ENCODE measurements at places on chromosomes 7 and 10.

GRCh38 chr10:78975926-78976325 lies 92.8 kb upstream of the ZMIZ1 start:
- DNase-seq: no peak

GRCh38 chr7:49523870-49524269 lies 249.6 kb upstream of the VWC2 start:
- DNase-seq: no peak

GRCh38 chr10:48279081-48279751 lies 4.7 kb upstream of the FRMPD2 start:
- DNase-seq: no peak

DNA sequence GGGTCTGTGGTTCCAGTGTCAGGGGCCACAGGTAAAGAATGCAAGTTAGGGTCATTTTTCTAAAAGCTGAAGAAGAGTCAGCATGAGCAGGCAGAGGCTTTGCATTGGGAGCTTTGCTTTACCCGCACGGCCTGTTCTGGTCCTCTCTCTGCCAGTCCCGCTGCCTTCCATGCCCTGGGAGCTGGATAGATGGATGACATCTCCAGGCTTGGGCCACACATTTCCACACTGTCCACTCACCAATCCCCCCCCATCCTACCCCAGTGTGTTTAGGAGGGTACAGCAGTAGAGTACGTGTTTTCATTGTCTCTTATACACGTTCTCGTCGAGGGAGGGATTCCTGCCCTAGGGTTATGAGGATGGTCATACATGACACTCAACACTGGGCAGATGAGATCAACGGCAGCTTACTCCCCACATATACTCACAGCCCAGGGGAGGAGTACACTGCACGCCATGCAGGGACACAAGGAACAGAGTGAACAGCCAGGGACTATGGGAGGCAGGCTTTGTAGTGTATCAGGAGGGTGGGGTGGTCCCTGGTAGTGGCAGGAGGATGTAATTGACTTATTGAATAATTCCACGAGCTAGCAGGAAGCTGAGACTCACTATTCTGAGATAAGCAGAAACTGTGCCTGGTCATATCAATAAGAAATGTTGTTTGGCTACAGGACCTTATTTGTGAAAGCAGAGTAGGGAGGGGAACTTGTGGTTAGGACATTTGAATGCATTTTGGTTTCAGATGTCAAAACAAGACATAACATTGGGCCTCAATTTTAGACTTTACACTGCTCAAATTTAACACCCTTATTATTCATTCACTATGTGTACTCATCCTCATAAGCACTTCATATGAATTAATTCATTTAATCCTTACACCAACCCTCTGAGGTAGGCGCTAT lies 36.6 kb downstream of the PLPP4 start:
- DNase-seq: no peak

DNA sequence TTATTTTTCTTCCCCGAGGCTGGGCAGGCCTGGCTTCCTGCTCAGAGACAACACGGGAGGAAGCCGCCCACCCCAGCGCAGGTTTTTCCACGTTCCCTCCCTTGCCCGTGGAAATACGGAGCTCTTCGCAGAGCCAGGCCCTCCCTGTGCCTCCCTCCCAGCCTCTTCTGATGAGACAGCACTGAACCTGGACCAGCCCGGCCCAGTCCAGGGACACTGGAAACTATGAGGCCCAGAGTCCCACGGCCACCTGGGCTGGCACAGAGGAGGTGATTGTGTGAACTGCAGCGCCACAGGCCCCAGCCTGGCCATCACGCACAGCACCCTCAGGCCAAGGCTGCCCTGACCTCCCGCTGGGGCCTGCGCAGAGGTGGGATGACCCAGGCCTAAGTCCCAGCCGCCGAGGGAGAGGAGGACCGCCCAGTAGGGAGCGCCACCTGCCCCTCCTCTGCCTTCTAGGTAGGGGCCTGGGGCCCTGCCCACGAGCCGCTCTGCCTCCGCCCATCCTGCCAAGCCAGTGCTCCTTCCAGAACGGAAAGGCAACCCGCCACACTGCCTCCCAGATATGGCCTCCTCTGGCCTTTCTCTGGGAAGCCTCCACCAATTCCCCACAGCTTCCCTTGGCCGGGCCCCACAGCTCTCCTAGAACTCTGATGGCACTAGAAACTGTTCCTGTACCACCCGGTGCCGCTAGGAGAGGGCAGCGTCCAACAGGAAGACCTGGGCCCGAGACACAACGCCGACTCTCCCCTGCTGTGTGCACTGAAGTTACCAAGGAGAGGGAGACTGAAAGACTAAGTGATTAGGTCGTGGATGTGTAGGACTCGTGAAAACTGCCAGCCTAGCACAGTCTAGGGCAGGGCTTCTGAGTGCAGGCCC lies 57.2 kb downstream of the PROSER2 start:
- DNase-seq: no peak

DNA sequence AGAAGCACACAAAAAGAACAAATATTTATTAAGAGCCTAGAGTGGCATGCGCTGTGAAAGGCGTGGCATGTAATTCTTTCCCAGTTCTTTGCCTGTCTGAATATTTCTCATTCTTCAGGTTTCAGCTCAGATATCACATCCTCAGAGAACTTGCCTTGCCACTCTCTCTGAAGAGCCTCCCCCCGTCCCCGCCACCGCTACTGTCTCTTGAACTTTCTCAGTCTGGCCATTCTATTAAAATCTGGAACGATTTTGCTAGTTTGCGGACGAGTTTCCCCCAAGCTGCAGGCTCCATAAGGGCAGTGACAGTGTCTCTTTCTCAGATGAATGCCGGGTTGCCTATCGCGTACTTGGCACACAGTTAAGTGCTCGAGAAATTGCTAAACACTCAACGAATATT lies 787 bp upstream of the PLEKHA1 start:
- DNase-seq: no peak

DNA sequence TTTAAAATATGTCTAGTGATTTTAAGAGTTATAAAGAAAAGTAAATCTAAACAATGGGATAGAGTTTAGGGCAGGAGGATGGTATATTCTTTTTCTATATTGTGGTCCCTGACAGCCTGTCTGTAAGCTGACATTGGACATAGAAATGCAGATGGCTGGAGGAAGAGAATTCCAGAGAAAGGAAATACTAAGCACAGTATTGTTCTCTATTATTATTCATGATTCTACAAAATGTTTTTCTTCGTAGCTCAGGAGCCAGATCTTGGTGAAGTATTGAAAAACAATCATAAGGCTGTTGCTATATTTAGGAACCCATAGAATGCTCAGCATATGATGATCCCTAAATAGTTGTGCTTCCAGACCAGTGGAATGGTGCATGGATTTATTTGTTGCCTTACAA lies 117.0 kb upstream of the FAM3C start:
- DNase-seq: no peak

DNA sequence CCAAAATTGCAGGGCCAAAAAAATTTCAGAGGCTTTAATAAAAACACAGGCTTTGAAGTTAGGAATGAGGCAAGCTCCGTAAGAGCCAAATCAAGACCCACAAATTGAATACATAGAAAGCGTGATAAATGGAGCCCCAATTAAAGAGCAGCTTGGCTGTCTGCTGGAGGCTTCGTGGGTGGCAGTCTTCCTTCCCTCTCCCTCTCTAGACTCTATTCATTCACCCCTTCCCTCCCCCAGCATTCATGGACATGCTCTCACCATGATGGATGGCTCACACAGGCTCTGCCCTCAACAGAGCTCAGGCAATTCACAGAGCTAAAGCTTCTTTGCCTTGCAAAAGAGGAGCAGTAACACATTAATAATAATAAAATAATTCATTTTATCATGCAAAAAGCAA lies 214.1 kb downstream of the HERPUD2 start:
- no peak for DNase-seq

DNA sequence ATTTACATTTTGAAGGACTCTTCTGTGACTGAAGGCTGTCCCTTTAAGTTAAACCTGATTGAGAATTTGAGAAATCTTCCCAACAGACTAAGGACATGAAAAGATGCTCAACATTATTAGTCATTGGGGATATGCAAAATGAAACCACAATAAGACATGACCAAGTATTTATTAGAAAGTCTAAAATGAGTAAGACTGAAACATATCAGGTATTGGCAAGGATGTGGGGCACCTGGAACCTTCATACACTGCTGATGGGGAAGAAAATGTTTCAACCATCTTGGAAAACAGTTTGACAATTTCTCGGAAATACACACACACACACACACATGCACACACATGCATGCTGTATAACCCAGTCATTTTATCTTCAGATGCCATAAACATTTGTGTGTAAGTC lies 132.1 kb upstream of the CDK6 start:
- DNase-seq: no peak

DNA sequence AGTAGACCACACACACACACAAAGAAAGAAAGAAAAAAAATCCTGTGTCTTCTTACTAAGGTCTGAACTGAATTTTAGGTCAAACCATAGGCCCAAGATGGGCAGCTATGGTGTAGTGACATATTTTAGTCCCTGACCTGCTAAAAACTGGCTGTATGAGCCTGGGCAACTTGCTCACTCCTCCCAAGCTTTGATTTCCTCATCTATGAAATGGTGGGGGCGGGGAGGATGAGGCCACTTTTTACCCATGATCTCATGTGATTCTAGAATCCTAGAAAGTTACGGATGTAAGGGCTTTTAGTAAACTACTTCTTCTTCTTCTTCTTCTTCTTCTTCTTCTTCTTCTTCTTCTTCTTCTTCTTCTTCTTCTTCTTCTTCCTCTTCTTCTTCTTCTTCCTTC lies 6.1 kb upstream of the CCL24 start:
- DNase-seq: no peak

DNA sequence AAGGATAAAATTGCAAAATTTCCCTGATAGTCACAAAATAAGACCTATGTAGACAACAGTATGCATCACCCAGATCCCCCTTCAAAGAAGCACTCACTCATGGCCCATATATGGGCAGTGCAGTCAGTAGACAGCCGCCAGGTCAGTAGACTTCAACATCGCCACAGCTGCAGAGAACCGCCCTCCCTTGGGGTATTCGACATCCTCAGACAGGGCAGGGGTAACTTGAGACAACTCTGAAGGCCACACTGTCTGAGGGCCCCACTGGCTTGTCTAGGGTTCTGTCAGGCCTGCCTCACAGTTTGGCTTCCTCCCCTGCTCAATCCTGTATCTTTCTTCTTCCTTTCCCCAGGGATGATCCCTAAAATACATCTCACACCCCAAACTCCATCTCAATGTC lies 172.3 kb downstream of the IMMP2L start:
- DNase-seq: no peak

DNA sequence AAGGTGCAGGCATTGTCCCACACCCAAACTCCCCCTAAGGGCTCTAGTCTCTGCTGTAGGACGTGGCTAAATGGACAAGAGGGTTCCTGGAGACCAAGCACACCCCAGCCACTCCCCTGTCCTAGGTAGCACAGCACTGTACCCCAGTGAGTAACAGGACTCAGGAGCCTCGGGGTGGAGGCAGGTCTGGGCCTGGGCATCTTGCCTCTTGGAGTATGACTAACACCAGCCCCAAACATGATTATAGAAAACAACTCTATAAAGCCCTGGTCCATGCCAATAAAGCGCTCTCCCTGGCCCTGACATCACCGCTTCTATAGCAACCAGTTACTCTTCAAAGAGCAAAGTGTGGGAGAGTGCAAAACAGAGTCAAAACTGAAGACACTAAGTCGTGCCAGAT lies 195.0 kb downstream of the CALN1 start:
- no peak for DNase-seq

DNA sequence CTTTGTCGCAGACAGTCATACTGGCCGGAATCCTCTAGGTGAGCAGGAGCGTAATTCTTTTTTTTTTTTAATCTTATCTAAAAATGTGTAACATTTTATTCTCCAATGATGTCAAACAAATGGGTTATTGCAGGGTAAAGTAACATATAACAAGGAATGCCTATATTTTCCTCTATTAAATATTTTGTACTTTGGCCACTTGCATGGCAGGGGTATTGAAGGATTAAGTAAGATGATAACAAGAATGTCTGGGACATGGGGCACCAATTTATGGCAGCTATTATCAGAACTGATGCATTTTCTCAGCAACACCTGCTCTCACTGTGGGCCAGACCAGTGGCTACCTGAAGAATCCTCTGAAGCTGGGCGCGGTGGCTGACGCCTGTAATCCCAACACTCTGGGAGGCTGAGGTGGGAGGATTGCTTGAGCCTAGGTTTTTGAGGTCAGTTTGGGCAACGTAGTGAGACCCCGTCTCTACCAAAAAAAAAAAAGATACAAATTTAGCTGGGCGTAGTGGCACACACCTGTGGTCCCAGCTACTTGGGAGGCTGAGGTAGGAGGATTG lies 24.0 kb upstream of the SNX10 start:
- DNase-seq: no peak

- DNase-seq: no peak
Observed at GRCh38 chr7:120554960-120555571, 282.1 kb downstream of the KCND2 start.

DNA sequence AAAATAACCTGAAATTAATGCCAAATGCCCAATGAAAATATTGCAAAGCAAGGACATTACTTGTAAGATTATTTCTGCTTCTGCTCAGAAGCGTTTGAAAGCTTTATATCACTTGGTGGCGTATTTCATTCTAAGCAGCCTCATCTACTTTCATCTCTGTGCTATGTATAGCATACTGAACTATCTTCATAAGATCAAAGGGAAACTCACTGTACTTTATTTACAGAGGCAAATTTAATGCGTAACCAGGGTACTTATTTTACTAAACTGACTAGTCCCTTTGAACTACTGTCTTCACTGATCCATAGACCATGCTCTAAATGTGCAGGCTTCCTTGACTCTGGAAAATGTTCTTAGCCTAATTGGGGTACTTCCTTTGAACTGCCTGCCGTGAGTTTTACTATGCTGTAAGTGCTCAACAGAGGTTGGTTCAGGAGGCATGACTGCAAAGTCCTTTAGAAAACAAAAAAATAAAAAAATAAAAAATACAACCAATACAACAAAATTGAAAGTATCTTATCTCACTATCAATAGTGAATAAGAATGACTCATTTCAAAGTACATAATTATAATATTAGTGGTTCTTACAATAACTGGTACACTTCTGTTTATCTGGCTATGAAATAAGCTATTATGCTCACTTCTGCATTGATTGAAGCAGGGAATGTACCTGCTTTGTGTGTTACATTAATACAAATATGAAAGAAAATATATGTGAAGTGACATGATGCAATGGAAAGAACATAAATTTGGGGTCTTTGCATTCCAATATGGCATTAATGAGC lies 41.0 kb upstream of the TSPAN12 start:
- no peak for DNase-seq

- no peak for DNase-seq
Observed at GRCh38 chr10:71084061-71084817, 128.1 kb upstream of the UNC5B start.
